ENCODE measurements at places on chromosomes 7 and 10. TPM values are rescaled to one million over a fixed set of nuclear protein-coding genes. Genes with fewer than 3 reads are reported as not detected.

GRCh38 chr7:68862736-68863135 is 735.5 kb upstream of the AUTS2 start:
- H3K4me1 ChIP-seq = no peaks in the 10 kb centered on the region
- H3K4me3 ChIP-seq = no peak overlapping the region
- 0 out of 2 replicates have a peak, but pooled peaks cover 4% of the 10 kb centered on the region for H3K27me3 ChIP-seq
- no peaks in the 10 kb centered on the region for H3K36me3 ChIP-seq
- no peak for DNase-seq

DNA sequence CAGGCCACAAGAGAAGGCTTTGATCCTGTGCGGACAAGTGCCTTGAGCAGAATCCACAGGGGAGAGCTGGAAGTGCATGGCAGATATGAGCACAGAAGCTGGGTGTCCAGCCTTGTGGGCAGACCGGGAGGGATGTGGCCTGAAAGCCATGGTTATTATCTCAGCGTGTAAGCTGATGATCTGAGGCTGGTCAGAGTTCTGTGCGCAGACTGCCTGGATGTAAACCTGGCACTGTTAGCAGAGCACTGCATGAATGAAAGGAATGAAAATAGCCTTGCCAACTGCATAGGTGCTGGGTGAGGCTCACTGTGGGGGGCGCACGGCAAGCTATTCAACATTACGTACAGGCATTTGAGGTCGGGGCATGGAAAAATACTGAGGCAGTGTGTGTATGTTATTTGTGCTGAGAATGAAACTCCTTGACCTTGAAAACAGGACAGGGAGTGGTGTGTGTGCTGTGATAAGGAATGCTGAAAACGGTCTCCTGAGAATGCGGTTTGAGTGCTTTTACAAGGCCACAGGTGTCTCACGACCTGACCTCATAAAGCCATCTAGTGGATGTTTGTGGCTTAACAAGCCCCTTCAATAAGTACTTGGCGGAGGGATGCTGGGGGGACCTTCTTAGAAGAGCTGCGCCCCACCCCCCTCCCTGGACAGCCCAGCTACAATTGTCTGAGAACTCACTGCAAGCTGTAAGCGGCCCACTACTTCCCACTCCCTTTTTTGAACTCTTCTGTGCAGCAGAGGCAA is 18.7 kb downstream of the AKR1C1 start:
- DNase-seq = peak; percentile 62
- no peaks in the 10 kb centered on the region for H3K27me3 ChIP-seq
- no peak overlapping the region for H3K4me3 ChIP-seq
- peaks cover 20% of the 10 kb centered on the region for H3K4me1 ChIP-seq
- peak overlapping the region; percentile 82 for H3K27ac ChIP-seq

DNA sequence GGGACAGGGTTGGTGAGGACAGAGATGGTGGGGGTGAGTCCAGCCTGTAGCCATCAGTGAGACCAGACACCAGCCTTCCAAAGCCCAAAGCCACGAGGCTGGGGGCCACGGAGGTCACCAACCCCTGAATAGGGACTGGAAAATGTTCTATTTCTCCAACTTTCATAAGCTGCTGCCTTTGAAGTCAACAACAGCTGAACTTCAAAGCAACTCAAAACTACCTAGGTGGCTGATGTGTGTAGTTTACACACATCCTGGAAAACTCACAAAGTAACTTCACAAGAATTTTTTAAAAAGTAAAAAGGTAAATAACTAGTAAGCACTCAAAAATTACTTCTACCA is 88.8 kb downstream of the CHST15 start:
- no peaks in the 10 kb centered on the region for H3K36me3 ChIP-seq
- H3K4me1 ChIP-seq = no peaks in the 10 kb centered on the region
- H3K4me3 ChIP-seq = no peak overlapping the region
- H3K27me3 ChIP-seq = peaks cover 2% of the 10 kb centered on the region
- H3K27ac ChIP-seq = no peak overlapping the region

DNA sequence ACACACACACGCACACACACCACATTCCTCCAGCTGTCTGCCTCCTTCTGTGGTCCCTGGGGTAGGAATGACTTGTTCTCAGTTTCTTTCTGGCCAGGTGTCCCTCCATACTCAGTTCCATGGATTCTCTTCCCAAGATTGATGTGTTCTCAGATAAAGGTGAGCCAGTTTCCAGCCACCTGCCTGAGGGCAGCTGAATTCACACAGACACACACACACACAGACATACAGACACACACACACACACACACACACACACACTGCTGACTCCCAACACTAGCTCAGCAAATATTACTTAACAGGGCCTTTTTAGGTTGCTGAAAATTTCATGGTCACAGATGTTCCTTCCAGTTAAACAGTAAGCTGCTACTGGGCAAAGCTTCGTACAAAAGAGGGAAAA is 45.4 kb upstream of the GDF10 start:
- no peak overlapping the region for H3K4me3 ChIP-seq
- no peak for DNase-seq
- H3K4me1 ChIP-seq = no peaks in the 10 kb centered on the region

DNA sequence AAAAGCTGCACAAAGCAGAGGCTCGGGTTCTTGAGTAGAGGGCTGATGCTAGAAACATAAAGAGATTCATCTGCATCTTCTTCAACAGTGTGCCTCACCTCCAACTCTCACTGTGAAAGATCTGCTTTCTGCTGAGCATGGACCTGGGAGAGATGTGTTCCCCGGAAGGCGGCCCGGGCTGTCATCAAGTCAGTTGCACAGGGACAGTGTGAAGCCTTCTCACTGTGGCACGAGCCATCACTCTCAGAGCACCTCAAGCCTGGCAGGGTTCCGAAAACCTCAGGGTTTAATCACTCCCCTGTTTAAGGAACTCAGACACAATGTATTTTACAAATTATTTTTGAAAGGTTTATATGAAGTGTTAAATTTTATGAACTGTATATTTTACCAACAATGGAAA is 98.7 kb downstream of the RBM20 start:
- H3K36me3 ChIP-seq = no peaks in the 10 kb centered on the region
- no peaks in the 10 kb centered on the region for H3K27me3 ChIP-seq
- H3K4me3 ChIP-seq = no peak overlapping the region
- DNase-seq = no peak
- no peak overlapping the region for H3K27ac ChIP-seq

- H3K27me3 ChIP-seq = peaks cover 28% of the 10 kb centered on the region
- DNase-seq = no peak
- no peaks in the 10 kb centered on the region for H3K36me3 ChIP-seq
- H3K4me1 ChIP-seq = peaks cover 2% of the 10 kb centered on the region
- no peak overlapping the region for H3K27ac ChIP-seq
Measured at GRCh38 chr10:23157239-23157681, 34.9 kb upstream of the PTF1A start.

The ANXA7 gene
- total RNA-seq = 158 TPM

The SLC26A5 gene
- total RNA-seq = not detected

The HMX3 gene
- 43.5 TPM for total RNA-seq

The TDRD1 gene
- total RNA-seq = not detected

The CFAP69 gene
- total RNA-seq = 2.3 TPM

Data from K562 (cell line).